ENCODE measurements at places on chromosomes 11 and 22.

DNA sequence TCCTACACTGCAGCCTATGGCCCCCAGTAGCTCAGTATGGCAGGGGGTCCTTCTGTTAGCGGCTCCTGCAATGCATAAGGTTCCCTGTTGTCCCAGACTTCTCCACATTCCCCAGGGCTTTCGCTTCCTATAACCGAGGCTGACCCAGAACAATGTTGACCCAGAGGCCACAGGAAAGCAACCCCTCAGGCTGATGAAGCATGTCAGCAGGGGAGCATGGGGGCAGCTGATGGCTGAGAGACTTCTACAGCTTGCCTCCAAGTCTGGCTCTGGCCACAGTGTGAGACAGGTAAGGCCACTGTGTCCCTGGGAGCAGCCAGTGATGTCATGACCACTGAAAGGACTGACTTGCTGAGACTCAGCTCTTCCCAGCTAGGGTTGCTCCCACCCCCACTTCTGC, 12.5 kb upstream of the PPFIBP2 start:
- no peak for DNase-seq

DNA sequence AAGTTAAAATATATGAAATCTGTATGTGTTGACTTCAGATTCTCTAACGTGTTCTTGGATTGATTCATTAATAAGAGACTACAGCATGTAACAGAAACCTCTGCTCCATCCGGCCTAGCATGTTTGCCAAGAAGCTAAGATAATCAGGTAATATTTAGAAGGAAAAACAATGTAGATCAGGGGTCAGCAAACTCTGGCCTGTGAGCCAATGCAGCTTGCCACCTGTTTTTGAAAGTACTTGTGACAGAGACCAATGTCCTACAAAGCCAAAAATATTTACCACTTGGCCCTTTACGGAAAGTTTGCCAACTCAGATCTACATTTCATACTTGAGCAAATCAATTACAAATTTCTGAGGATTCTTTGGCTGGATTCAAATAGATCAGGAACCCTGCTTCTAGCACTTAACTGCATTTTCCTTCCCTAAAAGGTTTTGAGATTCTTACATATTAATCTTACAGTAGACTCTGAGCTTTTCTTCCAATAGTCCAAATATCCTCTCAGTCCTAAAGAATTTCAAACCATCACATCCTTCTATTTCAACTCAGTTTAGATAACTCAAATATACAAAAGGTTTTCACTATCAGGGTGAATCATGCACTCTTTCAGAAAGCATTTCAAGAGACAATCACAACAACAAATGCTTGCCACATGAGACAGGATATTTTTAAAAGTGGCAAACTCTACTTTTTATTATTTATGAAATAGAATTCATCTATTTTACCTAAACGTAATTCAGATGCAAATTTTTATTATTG, 29.5 kb downstream of the APOL5 start:
- DNase-seq = no peak

GRCh38 chr22:45008186-45008681, 1.6 kb downstream of the PHF21B start:
- DNase-seq = no peak

DNA sequence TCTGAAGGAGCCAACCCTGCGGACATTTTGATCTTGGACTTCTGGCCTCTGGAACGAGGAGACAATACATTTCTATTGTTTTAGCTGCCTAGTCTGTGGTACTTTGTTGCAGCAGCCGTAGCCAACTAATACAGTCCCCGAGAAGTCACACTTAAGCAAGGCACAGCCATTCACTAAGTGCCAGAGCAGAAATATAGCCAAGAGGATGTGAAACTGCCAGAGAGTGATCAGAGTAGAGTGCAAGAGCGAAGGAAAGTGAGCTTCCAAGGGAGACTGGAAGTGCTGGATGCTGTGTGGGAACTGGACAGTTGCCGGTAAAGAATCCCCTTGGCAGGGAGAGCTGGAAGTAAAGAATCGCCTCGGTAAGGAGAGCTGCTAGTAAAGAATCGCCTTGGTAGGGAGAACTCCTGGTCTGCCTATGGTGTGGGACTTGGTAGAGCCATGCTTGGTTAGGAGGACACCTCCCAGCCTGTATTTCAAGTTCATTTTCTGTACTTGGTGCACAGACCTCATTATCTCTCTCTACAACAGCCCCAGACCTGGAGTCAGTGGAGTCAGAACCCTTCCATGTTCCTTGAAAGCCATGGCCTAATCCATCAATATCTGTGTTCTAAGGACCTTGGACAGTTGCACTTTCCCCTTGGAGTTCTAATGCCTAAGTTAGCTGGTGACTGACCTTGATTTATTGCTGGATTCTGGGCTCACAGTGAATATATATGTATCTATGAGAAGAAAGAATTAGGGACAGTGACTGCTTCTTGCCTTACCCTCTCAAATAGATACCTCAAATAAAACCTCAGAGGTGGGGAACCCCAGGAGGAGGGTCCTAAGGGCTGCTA, 162.1 kb downstream of the LDLRAD3 start:
- no peak for DNase-seq

GRCh38 chr11:18132341-18132740, at the start of gene MRGPRX3:
TSS of gene MRGPRX3 (plus strand) at chr11:18132571. CDS start at chr11:18137203, 4,632 bp downstream.
- no peak for DNase-seq

- peak; percentile 33 for DNase-seq
Measured at GRCh38 chr11:63999349-64000025, 13.2 kb downstream of the OTUB1 start.

GRCh38 chr11:1750840-1751530, 590 bp upstream of the IFITM10 start:
- no peak for DNase-seq

GRCh38 chr11:45258982-45259530, 27.1 kb downstream of the SYT13 start:
- no peak for DNase-seq

- no peak for DNase-seq
Measured at GRCh38 chr11:13297308-13297916, 19.8 kb downstream of the BMAL1 start.

- no peak for DNase-seq
Measured at GRCh38 chr11:74412733-74413359, 14.6 kb upstream of the PGM2L1 start.

GRCh38 chr11:34613015-34613414, 7.9 kb upstream of the EHF start:
- no peak for DNase-seq

DNA sequence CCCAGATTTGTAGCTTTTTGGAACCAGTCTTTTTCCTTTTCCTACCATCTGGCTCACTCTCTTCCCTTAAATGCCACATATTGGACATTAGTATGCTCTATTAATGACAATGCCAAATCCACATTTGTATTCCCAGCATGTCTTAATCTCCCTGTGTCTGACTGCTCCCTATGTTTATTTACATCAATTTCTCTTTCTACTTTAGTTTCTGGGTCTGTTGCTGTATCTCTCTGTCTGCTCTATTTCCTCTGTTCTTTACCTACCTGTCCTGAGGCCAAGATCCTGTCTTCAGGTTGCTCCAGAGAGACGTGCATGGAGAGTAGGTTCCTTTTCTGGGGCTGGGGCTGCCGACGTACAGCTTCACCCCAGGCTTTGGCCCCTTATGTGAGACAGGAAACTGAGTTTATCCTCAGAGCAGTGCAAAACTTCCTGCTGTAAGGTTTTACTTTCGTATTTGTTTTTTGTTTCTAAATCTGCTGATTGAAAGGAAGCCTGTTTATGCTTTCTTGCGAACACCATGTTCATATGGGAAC, 25.6 kb downstream of the OR2AG2 start:
- no peak for DNase-seq

DNA sequence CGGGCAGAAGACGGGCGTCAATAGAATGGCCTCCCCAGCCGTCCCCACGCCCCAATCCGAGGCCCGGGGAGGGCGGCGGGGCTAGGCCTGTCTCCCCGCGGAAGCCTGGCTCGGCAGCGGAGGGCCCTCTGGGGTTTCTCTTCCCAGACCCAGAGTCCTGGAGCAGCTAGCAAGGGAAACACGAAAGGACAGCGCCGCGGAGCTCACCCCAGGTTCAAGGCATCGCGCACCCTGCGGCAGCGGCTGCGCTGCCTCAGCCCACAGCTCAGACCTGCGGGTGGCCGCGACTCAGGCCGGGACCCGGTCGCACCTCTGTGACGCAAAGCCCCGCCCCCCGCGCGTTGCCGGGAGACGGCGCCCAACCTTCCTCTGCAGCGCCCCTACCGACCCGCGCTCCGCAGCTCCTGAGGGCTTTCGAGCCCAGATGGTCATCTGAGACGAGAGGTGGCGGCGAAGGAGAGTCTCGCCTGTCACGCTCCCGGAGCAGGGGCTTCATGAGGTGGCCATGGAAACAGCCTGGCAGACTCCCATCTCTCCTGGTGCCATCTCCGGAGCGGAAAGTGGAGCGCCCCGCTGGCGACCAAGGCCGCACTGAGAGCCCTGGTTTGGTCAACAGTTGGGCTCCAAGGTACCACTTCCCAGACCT, at the start of gene RNF141:
RNF141 (minus strand) TSS at position 273 of the 646 bp plus-strand sequence. CDS start 7,029 bp downstream, outside the sequence.
- peak; percentile 75 for DNase-seq

- no peak for DNase-seq
Measured at GRCh38 chr22:28027453-28028448, 108.7 kb upstream of the PITPNB start.

DNA sequence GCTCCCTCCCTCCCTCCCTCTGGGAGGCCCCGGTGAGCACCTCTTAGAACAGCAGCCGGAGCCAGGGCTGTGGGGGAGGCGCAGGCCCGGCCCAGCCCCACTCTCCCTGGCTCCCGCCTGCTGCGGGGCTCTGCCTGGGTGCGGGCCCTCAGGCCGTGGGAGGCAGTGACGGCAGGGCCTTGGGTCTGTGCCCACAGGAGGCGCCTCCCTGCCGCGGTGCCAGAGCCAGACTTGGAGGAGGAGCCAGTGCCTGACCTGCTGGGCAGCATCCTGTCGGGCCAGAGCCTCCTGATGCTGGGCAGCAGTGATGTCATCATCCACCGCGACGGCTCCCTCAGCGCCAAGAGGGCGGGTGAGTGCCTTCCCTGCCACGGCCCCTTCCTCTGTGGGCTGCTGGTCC, 9.5 kb downstream of the IRF7 start:
- DNase-seq = peak; percentile 45

GRCh38 chr11:109960831-109961230, 132.4 kb upstream of the ZC3H12C start:
- DNase-seq = peak; percentile 96

DNA sequence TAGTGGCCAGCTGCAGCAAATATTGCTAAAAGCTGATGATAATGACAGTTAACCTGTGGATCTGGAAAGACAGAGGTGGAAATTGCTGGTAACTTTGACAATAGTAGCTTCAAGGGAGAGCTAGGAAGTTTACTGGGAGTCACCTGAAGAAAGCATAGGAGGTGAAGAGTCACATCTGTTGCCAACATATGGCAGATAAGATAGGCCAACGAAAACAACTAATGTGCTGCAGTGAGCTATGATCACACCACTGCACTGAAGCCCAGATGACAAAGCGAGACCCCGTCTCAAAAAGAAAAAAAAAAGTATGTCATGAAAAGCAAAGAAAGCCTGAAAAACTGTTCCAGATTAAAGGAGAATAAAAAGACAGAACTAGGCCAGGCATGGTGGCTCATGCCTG, 4.3 kb upstream of the PRDM10 start:
- DNase-seq = no peak

DNA sequence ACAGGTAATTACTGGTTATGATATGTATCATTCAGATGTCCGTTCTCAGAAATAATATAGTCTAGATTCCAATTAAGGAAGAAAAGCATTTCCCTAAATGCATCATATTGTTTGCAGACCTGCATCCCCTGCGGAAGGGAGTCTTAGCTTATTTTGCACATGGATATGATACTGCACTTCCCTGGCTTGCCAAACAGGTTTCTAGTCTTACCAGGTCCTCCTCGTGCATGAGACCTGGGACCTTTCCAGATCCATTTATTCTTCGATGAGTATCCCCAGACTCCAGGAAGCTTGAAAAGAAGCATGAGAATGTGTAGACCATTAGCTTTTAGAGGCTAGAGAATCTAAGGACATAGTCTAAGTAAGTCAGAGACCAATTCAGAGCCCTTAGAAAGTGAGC, 30.6 kb downstream of the CYB5R2 start:
- DNase-seq = no peak

GRCh38 chr11:120655589-120655988, 144.0 kb downstream of the GRIK4 start:
- DNase-seq = no peak

GRCh38 chr22:35229865-35230264, 27.4 kb upstream of the HMGXB4 start:
- DNase-seq = no peak

DNA sequence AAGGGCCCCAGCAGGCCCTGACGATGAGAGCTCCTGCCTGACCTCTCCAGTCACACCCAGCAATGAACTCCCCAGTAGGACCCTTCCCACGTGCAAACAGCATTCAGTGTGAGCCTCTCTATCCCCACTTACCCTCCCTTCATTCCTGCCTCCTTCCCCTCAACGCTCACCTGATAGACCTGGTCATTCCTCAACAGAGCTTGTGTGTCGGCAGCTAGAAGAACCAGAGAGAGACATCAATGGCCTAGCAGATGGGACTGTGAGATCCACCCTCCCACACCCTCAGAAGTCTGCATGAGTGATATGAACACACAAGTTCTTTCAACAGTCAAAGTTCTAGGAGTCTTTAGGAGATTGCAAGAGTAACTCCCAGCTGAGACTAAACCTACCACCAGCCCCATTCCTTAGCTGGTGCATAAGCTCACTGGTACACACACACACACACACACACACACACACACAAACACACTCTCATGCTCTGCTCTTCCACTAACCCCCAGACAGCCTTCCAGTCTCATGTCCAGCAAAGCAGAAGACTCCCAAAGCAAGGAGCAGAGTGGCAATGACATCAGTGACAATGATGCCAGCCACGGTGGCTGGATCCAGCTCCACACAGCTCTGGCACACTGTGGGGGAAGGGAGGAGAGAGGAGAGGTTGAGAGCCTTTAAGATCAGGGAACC, 3.1 kb downstream of the CD3D start:
- no peak for DNase-seq

- no peak for DNase-seq
Measured at GRCh38 chr11:128522943-128523518, 64.3 kb downstream of the ETS1 start.

DNA sequence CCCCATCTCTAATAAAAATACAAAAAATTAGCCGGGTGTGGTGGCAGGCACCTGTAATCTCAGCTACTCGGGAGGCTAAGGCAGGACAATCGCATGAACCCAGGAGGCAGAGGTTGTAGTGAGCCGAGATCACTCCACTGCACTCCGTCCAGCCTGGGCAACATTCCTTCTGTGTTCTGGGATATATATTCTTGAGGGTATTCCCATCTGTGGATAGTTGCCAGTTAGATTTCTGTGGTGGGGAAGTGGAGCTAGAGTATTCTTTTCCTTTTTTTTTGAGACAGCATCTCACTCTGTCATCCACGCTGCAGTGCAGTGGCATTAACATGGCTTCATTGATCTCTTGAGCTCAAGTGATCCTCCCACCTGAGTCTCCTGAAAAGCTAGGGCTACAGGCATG, 9.1 kb upstream of the ZNF74 start:
- DNase-seq = no peak

DNA sequence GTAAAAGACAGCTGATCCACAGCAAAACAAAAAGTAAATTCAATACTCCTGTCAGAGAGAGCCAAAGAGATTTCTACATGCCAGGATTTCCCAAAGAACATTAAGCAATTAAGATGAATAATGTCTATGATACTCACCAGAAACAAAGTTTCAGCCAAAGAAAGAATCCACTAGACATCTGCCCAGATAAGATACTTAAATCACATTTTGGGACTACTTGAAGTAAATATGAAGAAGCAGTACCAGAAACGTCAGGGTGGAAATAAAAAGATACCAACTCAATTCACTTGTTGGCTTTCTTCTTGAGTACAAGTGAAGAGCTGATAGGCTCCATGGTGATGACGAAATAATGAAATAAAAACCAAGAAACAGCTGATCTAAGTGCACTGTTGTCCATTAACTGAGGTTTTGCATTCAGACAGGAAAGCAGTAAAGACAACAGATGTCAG, 31.6 kb upstream of the ARHGAP32 start:
- peak; percentile 24 for DNase-seq
